Calu3 (cell line): ENCODE measurements at places on chromosomes 16 and 17.

- DNase-seq: peak; percentile 92
- no peak overlapping the region for H3K27ac ChIP-seq
- no peak overlapping the region for H3K4me3 ChIP-seq
These were observed 12.6 kb upstream of the ATP6V0C start for GRCh38 chr16:2500918-2501750.

DNA sequence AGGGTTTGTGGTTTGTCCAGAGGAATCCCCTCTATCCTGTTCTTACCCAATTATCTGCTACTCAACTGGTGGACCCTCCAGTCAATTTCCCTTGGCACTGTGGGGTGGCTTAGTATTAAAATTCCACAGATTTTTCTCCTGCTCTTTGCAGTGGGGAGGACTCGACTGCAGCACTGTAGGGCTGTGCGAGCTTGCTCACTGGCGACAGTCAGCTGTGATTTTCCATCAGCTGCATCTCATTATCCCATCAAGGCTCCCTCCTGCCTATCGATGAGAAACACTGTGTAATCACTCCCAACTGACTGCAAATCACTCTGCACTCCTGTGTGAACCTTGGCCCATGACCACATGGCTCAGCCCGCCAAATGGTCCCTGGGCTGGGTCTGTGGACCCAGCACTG is 90.5 kb upstream of the MAF start:
- no peak for DNase-seq
- no peaks in the 10 kb centered on the region for H3K36me3 ChIP-seq
- no peak overlapping the region for H3K4me3 ChIP-seq
- H3K27me3 ChIP-seq: peaks cover 8% of the 10 kb centered on the region

DNA sequence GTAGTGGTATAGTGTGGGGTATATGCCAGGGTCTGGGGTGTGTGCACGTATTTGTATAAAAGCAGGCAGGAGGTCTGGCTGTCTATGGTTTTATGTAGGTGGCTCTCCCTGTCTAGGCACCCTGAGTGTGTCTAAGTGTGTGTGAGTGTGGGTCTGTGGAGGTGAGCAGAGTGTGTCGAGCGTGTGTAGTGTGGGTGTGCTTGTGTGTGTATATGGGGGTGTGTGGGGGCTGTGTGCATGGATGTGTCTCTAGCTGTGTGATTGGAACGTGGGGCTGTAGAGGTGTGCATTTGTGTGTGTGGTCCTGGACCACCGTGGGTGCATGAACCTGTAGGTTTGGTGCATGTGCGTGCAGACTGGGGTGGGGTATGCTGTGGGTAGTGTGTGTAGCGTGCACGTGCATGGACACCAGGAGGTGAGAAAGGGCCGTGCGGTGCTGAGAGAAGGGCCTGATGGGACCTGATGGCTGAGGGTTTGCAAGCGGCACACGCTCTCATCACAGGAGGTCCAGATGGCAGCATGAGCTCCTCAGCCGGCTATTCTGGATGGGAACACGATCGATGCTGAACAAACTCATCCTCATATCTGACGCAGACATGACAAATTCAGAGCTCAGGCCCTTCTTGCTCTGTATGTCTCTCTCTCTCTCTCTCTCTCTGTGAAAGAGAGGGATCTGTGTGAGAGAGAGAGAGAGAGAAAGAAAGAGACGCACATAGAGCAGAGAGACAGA is 27.7 kb downstream of the SPACA3 start:
- no peak overlapping the region for H3K27ac ChIP-seq
- no peak for DNase-seq
- H3K4me1 ChIP-seq: no peaks in the 10 kb centered on the region

DNA sequence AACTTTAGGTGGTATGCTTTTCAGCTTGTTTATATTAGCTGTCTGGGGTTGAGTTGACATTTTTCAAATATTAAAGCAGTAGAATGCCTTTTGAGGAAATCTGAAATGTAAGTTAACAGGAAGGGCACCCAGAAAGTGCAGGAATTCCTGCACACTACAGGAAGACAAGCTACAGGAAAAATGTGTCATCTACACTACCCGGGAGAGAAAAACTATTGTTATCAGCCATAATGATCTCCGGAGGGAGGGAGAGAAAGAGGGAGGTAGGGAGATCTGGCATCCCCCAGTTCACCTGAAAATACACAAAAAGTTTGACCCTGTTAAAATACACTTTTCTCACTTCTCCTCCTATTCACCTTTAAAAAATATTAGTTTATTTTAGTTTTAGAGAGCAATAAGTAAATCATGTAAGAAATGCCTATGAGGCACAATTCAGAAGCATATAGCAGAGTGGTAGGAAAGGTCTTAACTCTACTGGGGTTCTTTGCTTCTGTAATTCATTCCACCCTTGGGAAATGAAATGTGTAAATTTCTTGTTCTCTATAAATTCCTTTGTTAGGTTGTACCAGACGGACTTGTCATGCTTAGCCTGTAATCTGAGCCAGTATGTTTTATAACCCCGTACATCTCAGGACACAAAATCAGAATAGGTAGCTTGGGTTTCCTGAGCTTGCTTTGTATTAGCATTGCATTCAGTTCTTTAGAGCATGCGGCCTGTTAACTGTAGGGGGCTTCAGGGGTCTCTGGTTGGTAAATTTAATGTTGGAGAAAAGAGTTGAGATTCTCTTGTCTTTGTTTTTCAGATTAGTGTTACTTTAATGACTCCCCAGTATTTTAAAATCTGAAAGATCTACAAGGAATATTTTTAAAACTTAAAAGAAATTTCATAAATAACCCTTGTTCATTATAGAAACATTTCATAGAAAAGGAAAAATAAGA is 3.3 kb downstream of the MAP2K6 start:
- H3K36me3 ChIP-seq: no peaks in the 10 kb centered on the region
- no peak overlapping the region for H3K27ac ChIP-seq
- no peaks in the 10 kb centered on the region for H3K27me3 ChIP-seq

DNA sequence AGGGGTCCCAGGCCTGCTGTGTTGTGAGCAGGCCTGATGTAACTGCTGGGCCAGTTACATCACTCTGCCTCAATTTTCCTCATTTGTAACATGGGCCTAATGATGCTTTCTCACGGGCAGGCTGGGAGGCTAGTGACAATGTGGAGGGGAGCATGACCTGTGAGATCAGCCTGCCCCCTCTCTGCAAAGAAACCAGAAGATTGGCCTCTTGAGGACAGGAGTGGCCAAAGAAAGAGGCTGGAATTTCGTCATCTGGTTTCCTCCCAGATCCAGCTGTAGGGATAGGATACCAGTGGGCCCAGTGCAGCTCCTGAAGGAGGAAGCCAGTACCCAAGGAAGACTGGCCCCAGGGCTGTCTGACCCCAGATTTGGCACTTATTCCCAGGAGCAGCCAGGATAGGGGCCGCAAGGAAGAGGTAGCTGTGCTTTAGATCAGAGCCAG is 615 bp upstream of the SREBF1 start:
- no peak for DNase-seq
- peaks cover 61% of the 10 kb centered on the region for H3K36me3 ChIP-seq
- H3K27ac ChIP-seq: peak overlapping the region; percentile 95
- H3K4me1 ChIP-seq: peaks cover 37% of the 10 kb centered on the region
- peak overlapping the region; percentile 86 for H3K4me3 ChIP-seq

GRCh38 chr16:67241008-67241900 is 6.0 kb downstream of the FHOD1 start:
- peaks cover 44% of the 10 kb centered on the region for H3K36me3 ChIP-seq
- H3K4me3 ChIP-seq: no peak overlapping the region
- peak overlapping the region; percentile 19 for H3K27ac ChIP-seq
- no peaks in the 10 kb centered on the region for H3K27me3 ChIP-seq
- peaks cover 37% of the 10 kb centered on the region for H3K4me1 ChIP-seq

GRCh38 chr16:635573-636205 is 416 bp downstream of the METTL26 start:
- H3K27me3 ChIP-seq: no peaks in the 10 kb centered on the region
- no peak for DNase-seq
- H3K36me3 ChIP-seq: peaks cover 72% of the 10 kb centered on the region
- H3K4me1 ChIP-seq: peaks cover 8% of the 10 kb centered on the region
- peak overlapping the region; percentile 87 for H3K4me3 ChIP-seq
- H3K27ac ChIP-seq: peak overlapping the region; percentile 91

DNA sequence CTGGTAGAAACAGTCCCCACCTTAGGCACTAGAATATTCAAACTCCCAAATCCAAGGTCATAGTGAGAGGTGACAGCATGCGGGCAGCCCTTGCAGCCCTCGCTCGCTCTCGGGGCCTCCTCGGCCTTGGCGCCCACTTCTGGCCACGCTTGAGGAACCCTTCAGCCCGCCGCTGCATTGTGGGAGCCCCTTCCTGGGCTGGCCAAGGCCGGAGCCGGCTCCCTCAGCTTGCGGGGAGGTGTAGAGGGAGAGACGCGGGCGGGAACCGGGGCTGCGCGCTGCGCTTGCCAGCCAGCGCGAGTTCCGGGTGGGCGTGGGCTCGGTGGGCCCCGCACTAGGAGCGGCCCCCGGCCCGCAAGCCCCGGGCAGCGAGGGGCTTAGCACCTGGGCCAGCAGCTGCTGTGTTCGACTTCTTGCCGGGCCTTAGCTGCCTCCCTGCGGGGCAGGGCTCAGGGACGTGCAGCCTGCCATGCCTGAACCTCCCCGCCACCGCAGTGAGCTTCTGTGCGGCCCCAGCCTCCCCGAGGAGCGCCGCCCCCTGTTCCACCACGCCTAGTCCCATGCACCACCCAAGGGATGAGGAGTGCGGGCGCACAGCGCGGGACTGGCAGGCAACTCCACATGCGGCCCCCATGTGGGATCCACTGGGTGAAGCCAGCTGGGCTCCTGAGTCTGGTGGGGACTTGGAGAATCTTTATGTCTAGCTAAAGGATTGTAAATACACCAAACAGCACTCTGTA is 45.0 kb downstream of the KPNA2 start:
- H3K4me3 ChIP-seq: no peak overlapping the region
- DNase-seq: no peak
- H3K27ac ChIP-seq: no peak overlapping the region
- H3K27me3 ChIP-seq: no peaks in the 10 kb centered on the region
- no peaks in the 10 kb centered on the region for H3K36me3 ChIP-seq
- H3K4me1 ChIP-seq: peaks cover 3% of the 10 kb centered on the region
